ENCODE measurements at places on chromosomes 1 and 21.

- DNase-seq, result no peak
Measured at GRCh38 chr1:15231714-15232201, 15.3 kb upstream of the FHAD1 start.

DNA sequence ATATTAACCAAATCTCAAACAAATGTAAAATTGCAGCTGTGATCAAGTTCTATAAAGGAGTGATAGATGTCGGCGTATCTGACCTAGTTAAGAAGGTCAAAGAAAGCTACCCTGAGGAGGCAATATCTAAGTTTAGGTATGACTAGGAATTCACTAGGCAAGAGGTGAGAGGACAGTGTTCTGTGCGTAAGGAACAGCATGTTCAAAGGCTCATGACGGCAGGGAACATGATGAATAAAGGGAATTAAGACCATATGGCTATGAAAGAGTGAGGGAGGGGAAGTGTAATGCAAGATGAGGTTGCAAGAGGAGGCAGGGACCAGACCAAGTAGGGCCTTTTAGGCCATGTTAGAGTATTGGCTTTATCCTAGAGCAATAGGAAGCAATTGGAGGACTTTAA, 8.6 kb downstream of the LIX1L start:
- DNase-seq, result no peak

- no peak for DNase-seq
Measured at GRCh38 chr1:199273837-199274379, 635.1 kb downstream of the PTPRC start.

DNA sequence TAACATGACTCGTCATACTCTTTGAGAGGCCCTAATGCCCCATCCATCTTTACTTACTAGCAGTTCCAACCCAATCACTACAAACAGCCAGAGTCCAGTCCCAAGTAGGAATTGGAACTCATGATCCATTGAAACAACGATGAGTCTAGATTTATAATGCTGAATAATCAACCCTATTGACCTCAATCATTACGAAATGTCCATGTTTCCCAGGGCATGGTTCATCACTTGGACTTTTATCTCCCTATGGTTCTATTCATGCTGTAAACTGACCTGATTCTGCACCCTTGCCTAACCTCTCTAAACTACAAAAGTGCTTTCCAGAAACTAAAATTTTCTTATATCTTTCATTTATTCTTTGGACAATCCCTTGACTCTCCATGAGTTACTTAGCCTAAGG, 840.0 kb upstream of the B3GALT2 start:
- DNase-seq, result no peak

GRCh38 chr21:41760411-41760810, 6.4 kb downstream of the RIPK4 start:
- DNase-seq, result no peak

Measured in HFF-Myc (cell line).